Left ventricle myocardium inferior (tissue), 1 donor: ENCODE measurements at places on chromosomes 7 and 10. TPM values are rescaled to one million over a fixed set of nuclear protein-coding genes. Genes with fewer than 3 reads are reported as not detected.

CHST15 gene
- total RNA-seq: 4.5 TPM

DNA sequence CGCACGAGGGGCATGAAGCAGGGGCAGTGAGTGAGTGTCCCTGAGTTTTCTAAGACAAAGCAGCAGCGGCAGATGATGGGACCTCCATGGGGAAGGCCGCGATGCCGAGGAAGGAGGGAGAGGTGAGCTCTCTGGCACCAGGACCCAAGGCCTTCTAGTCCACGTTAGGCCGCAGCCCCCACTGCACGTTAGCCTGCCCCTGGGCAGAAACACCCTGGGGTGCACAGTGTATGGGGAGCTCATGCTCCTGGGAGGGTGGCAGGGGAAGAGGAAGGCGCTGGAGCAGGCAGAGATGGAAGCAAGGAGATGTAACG is 97.3 kb upstream of the IKZF1 start:
- no peak for DNase-seq

- peak; percentile 59 for DNase-seq
Observed at GRCh38 chr10:89235073-89235798, 16.3 kb downstream of the LIPA start.

- DNase-seq: no peak
Observed at GRCh38 chr10:80158126-80158525, 25.6 kb downstream of the PLAC9 start.

SLC35G1 gene
- total RNA-seq: 2.3 TPM

DNA sequence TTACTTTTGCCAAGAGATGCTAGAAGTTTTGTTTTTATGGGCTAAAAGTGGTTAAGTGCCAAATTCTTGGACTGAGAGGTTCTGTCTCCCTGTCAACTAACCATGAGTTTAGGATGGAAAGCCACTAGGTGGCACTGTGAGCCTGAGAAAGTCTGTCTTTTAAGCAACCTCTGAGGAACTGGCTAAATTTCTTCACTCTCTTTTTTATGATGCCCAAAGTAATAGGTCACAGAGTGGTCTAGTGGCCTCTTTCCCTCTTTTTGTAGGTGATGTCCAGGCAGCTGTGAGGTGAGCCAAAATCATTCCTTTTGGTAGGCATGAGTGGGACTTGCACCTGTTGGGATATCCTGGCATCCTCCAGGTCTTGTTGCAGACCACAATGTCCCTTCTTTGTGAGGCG is 56.8 kb downstream of the SND1 start:
- peak; percentile 26 for DNase-seq

GRCh38 chr7:74388880-74389415 is 64.8 kb upstream of the GTF2IRD1 start:
- DNase-seq: no peak

NODAL gene
- total RNA-seq: 0.16 TPM

DGKI gene
- 1.3 TPM for total RNA-seq
